Omental fat pad (tissue), 4 donors: ENCODE measurements at places on chromosomes 6 and 20.

GRCh38 chr20:40891351-40891750, 137.3 kb upstream of the TOP1 start:
- no peak for DNase-seq

DNA sequence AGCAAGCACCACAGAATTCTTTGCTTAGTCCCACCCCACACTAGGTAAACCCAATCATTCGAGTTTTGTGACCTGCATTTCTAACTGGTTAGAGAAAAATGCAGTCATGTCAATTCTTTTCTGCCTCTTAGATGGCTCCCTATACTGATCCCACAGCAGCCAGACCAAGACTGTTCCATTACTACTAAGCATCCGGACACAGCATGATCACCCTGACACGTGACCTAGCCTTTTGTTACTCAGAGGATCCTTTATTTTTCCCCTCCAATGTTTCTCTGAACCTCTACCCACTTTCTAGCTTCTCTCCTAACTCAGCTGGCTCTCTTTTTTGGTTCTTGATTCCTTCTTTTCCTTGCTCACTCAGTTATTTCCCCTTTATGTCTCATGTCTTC, 87.9 kb downstream of the PDE10A start:
- DNase-seq: no peak

- peak; percentile 66 for DNase-seq
Measured at GRCh38 chr6:11207199-11207968, 25.1 kb downstream of the NEDD9 start.

GRCh38 chr20:50305636-50306477, 115.2 kb downstream of the CEBPB start:
- DNase-seq: no peak

DNA sequence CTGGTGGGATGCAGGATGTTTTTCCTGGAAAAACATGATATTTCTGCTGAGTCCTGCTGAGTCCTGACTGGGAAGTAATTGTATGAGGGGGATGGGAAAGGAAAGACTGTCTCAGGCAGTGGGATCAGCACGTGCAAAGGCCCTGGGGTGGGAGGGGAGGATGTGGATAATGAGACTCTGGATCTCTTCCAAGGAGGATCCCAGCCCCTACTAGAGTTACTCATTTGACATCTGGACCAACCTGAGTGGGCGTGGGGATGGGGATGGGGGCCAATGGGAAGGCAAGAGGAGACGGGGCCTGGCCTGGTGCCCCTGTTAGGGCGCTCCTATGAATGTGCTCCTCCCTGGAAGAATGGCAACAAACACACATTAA, 73.0 kb downstream of the CD40 start:
- no peak for DNase-seq

DNA sequence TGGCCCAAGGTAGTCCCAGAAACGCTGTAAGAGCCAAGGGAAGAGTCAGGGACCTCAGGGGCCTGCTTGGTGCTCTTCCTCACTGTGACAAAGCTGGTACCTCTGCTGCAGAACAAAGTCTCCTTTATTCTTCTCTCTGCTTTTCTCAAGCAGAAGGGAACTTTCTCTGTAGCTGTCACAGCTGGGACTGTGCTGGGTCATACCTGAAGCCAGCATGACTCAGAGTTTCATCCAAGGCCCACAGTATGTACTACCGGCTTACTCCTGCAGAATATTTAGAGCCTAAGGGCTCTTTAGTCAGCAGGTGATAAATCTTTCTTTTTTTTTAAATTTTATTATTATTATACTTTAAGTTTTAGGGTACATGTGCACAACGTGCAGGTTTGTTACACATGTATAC, 183.2 kb downstream of the TINAG start:
- DNase-seq: no peak

GRCh38 chr6:16904957-16905356, 143.7 kb upstream of the ATXN1 start:
- no peak for DNase-seq

- DNase-seq: no peak
Measured at GRCh38 chr20:2991532-2991931, 51.9 kb upstream of the GNRH2 start.
